Neural crest cell (in vitro differentiated cells): ENCODE measurements at places on chromosomes 2 and 18.
A peak's percentile ranks its signal among the peaks of the same experiment; 100 is the strongest.

GRCh38 chr2:65267008-65267407, 39.4 kb downstream of the ACTR2 start:
- H3K4me1 ChIP-seq: peaks cover 20% of the 10 kb centered on the region
- H3K27me3 ChIP-seq: no peaks in the 10 kb centered on the region
- H3K36me3 ChIP-seq: peaks cover 8% of the 10 kb centered on the region
- H3K27ac ChIP-seq: peak overlapping the region; percentile 59

DNA sequence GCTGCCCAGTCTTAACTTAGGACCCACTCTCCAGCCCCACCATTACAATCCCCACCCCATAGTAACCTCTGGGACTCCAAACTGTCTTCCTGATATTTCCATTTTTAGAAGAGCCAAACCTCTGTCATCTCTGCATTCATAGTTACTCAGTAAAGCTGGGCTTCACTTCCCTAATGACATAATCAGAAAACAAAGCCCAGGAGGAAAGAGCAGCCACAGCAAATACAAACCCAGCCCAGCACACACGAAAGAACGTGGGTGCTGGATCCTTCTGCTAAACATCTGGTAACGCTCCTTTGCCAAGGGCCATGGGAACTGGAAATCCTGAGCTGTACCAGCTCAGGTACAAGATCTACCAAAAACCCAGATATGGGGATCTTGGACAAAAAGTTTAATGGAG, 36.8 kb upstream of the RIOK3 start:
- H3K4me3 ChIP-seq: no peak overlapping the region
- H3K27ac ChIP-seq: no peak overlapping the region
- peaks cover 4% of the 10 kb centered on the region for H3K4me1 ChIP-seq
- no peak for DNase-seq

GRCh38 chr18:9038277-9038871, 64.1 kb upstream of the NDUFV2 start:
- H3K36me3 ChIP-seq: no peaks in the 10 kb centered on the region
- H3K4me3 ChIP-seq: no peak overlapping the region
- no peak for DNase-seq
- H3K27me3 ChIP-seq: no peaks in the 10 kb centered on the region
- no peak overlapping the region for H3K27ac ChIP-seq

DNA sequence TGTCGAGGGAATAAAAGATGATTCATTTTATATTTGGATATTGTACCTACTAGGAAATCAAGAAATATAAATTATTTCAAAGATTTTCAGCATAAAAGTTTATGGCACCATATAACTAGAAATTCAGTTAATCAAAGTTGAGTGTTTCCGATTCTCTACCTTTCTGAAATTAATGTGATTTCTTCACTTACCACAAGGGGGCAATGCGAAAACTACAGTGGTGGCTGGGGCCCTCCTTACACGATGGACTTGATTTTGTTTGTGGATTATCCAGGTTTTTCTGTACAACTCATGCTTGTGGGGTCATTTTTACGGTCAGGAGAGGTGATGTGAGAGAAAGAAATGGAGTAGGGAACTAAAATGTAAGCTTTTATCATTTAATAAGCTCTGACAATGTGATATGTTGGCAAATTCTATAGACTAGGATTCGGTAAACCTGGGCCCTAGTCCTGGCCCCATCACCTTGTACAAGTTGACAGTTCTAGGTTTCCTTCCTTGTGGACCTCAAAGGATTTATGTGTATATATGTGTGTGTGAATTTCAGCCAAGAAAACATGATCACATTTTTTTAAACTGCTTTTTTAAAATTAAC, 47.6 kb downstream of the G6PC2 start:
- H3K4me1 ChIP-seq: no peaks in the 10 kb centered on the region
- H3K36me3 ChIP-seq: peaks cover 11% of the 10 kb centered on the region
- no peak overlapping the region for H3K4me3 ChIP-seq
- H3K27ac ChIP-seq: no peak overlapping the region
- DNase-seq: no peak

DNA sequence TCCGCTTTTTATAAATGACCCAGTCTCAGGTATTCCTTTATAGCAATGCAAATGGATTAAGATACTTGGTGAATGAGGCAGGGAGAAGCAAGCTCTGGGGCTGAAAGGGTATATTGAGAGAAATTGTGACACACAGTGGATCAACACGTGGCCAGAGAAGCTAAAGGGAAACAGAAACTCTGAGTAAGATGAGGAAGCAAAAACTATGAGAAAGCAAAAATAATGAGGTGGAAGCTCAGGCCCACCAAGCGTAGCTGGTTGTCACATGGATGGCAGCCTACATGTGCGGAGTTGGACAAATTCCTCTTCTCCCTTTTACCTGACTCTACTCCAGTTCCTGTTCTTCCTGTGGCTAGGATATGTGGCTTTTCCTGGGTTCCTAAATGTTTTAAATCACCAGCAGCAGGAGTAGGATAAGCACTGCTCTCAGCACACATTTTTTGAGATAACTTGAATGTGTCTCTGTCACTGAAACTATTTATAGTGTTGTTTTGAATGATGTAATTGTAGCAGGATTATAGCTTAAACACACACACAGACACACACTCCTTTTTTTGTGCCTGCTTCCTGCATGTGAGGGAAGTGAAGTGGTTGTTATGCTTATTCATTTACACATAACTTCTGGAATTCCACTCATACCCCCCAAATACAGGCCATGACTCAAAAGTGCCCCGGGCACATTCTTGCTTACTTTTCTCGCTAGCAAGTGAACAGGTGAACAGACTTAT, 30.1 kb upstream of the EPC2 start:
- H3K27me3 ChIP-seq: no peaks in the 10 kb centered on the region

DNA sequence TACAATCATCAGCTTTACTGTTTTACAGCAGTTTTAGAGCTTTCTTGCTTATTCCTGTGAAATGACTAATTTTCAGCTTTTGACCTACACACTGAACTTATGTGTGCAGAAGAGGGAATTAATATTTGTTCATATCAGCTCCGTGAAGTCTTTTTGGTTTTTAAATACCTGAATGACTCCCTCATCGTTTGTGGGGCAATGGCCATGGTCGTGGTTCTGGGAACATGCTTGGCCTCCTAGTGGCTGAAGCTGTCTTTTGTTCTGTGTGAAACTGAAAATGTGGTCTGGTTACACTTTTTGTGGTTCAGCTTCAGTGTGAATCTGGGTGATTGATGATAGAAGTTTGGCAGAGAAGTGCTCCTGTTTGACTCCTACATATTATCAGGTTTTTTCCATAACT, 408.1 kb downstream of the THSD7B start:
- H3K4me1 ChIP-seq: no peaks in the 10 kb centered on the region
- H3K36me3 ChIP-seq: no peaks in the 10 kb centered on the region
- H3K4me3 ChIP-seq: no peak overlapping the region
- no peak for DNase-seq
- H3K27ac ChIP-seq: no peak overlapping the region
- no peaks in the 10 kb centered on the region for H3K27me3 ChIP-seq

DNA sequence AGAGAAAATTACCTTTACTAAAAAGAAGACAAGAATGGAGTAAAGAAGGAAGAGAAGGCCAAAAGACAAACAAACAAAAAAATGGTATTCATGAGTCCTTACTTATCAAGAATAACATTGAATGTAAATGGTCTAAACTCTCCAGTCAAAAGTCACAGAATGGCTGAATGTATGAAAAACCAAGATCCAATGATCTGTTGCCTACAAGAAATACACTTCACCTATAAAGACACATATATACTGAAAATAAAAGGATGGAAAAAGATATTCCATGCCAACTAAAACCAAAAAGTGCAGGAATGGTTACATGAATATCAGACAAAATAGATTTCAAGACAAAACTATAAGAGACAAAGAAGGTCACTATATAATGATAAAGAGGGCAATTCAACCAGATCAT, 65.0 kb upstream of the ASXL3 start:
- no peak overlapping the region for H3K27ac ChIP-seq
- DNase-seq: no peak

DNA sequence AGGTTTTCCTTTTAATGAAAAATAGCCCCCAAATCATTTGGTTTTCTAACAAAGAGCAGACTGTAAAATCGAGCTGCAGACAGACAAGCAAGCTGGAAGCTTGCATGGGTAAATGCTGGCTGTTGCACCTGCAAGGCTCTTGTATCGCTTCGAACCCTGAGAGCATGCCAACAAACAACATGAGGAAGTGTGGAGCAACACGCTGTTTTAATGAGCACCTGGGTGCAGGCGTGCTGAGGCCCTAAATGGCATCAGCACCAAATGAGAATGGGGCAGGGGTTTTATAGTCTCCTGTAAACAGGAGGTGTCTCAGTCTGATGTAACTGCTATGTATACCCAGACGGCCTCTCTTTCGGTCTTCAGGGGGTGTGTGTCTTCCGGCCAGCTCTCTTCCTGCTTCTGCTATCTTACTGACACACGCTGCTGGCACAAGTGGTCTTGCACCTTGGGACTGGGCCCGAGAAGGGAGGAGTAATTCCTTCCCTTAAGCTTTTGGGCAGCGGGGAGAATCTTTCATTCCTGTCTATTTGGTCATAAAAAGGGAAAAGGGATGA, 31.9 kb upstream of the CDH2 start:
- no peak for DNase-seq
- no peak overlapping the region for H3K27ac ChIP-seq
- no peaks in the 10 kb centered on the region for H3K36me3 ChIP-seq
- H3K4me3 ChIP-seq: no peak overlapping the region
- H3K27me3 ChIP-seq: no peaks in the 10 kb centered on the region
- H3K4me1 ChIP-seq: no peaks in the 10 kb centered on the region

DNA sequence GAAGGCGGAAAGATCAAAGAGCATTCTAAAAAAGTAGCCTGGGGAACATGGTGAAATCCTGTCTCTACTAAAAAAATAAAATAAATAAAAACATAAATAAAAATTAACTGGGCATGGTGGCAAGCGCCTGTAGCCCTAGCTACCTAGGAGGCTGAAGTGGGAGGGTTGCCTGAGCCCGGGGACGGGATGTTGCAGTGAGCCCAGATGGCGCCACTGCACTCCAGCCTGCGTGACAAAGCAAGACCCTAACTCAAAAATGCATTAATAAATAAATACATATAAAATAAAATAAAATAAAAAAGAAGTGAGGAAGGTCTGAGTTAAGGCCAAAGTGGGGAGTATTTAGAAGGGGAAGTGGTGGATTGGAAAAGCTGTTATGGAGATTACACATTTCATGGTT, 1.3 kb upstream of the PSMD14 start:
- H3K27me3 ChIP-seq: no peaks in the 10 kb centered on the region
- DNase-seq: no peak
- no peak overlapping the region for H3K27ac ChIP-seq
- H3K4me3 ChIP-seq: peak overlapping the region; percentile 100

DNA sequence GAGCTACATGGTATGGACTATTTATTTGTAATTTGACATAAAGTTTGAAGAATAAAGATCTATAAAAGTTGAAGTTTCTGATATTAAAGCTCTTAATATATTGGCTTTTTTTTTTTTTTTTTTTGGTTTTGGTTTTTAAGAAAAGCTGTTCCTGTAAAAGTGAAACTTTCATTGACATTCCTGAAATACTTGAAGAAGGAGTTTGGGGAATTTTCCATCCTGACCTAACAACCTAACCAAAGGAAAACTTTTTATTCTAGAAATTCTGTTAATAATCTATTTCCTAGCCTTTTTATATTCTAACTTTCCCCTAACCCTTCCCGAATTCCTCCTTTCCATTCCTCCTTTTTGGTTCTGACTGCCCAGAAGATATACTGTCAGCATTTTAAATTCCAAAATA, 83.7 kb downstream of the ACSL3 start:
- H3K4me3 ChIP-seq: no peak overlapping the region
- H3K4me1 ChIP-seq: no peaks in the 10 kb centered on the region
- DNase-seq: no peak
- no peak overlapping the region for H3K27ac ChIP-seq
- H3K36me3 ChIP-seq: no peaks in the 10 kb centered on the region

- H3K27ac ChIP-seq: no peak overlapping the region
- peaks cover 37% of the 10 kb centered on the region for H3K36me3 ChIP-seq
- H3K4me1 ChIP-seq: no peaks in the 10 kb centered on the region
- H3K4me3 ChIP-seq: no peak overlapping the region
- no peak for DNase-seq
- H3K27me3 ChIP-seq: no peaks in the 10 kb centered on the region
Observed at GRCh38 chr2:3272761-3273160, 104.9 kb downstream of the EIPR1 start.

- peaks cover 6% of the 10 kb centered on the region for H3K36me3 ChIP-seq
- H3K27me3 ChIP-seq: peaks cover 3% of the 10 kb centered on the region
- peaks cover 5% of the 10 kb centered on the region for H3K4me1 ChIP-seq
- DNase-seq: no peak
- no peak overlapping the region for H3K4me3 ChIP-seq
Observed at GRCh38 chr2:74316627-74317295, 26.5 kb downstream of the SLC4A5 start.

- peaks cover 2% of the 10 kb centered on the region for H3K36me3 ChIP-seq
- no peaks in the 10 kb centered on the region for H3K27me3 ChIP-seq
- no peak for DNase-seq
- no peak overlapping the region for H3K4me3 ChIP-seq
- H3K27ac ChIP-seq: no peak overlapping the region
- peaks cover 9% of the 10 kb centered on the region for H3K4me1 ChIP-seq
Observed at GRCh38 chr2:191991442-191991841, 144.6 kb upstream of the CAVIN2 start.

DNA sequence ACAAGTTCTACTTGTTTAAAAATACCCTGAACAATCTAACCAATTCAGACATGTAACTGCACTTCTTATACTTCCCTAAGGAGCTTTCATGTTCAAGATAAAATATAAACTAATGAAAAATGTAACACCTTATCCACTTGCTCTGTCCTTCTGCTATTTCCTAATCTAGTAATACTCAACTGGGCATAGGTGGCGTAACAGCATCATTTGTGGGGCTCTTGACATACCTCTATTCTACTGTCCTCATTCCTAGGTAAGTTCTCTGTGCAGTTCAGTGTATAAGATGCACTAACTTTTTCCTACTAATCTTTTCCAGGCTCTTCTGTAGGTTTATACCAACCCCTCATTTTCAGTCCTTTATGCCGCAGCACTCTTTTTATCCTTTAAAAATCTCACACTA, 36.7 kb downstream of the PRKD3 start:
- H3K4me3 ChIP-seq: no peak overlapping the region
- H3K27me3 ChIP-seq: no peaks in the 10 kb centered on the region
- no peaks in the 10 kb centered on the region for H3K4me1 ChIP-seq
- H3K27ac ChIP-seq: no peak overlapping the region
- H3K36me3 ChIP-seq: peaks cover 12% of the 10 kb centered on the region

DNA sequence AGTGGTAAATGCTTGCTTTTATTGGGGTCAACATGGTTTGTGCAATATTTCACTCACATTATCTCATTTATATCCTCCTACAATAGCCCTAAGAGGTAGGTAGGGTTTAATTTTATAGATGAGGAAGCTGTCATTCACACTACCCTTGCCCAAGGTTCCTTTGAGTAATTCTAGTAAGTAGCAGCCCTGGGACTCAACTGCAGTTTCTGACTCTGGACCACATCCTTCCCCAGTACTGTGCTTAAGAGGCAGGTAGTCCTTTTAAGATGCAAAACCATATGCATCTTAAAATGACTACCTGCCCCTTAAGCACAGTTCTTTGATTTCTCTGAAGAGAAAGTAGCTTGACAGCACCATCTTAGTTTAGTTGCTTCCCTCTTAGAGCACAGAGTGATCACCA, 15.7 kb upstream of the NT5C1B start:
- H3K4me1 ChIP-seq: peaks cover 4% of the 10 kb centered on the region
- no peak overlapping the region for H3K4me3 ChIP-seq
- no peaks in the 10 kb centered on the region for H3K27me3 ChIP-seq
- no peaks in the 10 kb centered on the region for H3K36me3 ChIP-seq

- no peaks in the 10 kb centered on the region for H3K27me3 ChIP-seq
- H3K36me3 ChIP-seq: no peaks in the 10 kb centered on the region
- H3K4me3 ChIP-seq: no peak overlapping the region
- no peak for DNase-seq
Observed at GRCh38 chr2:28054916-28055315, 164.4 kb downstream of the BABAM2 start.
